ENCODE measurements at places on chromosomes 7 and 10.

GRCh38 chr10:104694074-104694473 lies 53.0 kb downstream of the SORCS3 start:
- DNase-seq, result no peak

DNA sequence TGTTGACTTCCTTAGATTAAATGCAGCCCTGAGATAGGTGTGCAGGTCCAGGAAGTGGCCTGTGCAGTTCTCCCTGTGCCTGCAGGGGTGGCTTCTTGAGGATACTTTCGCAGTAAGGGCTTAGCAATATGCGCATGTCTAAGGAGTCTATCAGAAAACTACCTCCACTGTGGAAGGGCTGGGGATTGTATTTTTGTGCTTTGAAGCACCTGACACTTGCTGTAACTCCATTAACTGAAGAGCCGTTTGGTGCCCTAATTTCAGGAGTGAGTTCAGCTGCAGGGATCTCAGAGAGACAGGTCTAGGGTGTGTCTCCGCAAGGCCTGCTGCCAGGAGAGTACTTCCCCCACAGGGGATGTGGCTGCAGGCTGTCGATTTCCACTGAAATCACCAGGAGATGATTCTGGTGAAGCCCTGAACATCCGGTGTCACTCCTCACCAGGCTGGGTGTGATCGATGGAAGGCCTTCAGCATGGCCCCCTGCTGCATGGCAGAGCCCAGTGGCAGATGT lies 35.5 kb downstream of the IKZF1 start:
- no peak for DNase-seq

GRCh38 chr7:118264836-118265235 lies 40.3 kb downstream of the ANKRD7 start:
- no peak for DNase-seq

- no peak for DNase-seq
These were observed 282.9 kb downstream of the ADARB2 start for GRCh38 chr10:1454428-1454827.

DNA sequence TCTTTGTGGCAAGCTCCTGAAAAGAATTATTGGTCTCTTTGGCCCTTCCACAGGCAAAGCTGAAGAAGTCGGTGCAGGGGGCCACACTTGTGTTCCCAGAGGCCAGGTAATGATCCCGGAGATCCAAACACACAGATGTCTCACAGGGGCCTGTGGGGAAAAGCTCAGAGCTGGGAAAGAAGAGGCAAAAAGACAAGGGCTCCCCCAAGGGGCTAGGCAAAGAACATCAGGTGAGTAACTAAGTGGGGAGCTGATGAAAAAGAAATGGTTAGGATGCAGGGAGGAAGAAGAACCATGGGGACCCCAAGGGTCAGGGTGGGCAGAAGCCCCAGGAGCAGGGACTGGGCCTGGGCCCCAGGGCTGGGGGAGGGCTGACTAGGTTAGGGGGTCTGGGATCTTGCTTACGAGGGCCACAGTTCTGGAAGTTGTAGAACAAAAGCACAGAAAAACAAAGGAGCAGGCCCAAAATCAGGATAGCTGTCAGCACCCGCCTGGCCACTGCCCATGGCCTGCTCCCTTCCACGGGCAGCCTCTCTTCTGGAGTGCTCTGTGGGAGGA lies 1.1 kb downstream of the KEL start:
- DNase-seq, result no peak

- no peak for DNase-seq
These were observed 192.1 kb downstream of the WDR11 start for GRCh38 chr10:121043124-121043849.

- peak; percentile 67 for DNase-seq
These were observed at the start of gene CDCA7L for GRCh38 chr7:21945454-21946221. Gene CDCA7L, minus strand, starts transcription at chr7:21945899. Its CDS starts 95 bp downstream, at chr7:21945804.

DNA sequence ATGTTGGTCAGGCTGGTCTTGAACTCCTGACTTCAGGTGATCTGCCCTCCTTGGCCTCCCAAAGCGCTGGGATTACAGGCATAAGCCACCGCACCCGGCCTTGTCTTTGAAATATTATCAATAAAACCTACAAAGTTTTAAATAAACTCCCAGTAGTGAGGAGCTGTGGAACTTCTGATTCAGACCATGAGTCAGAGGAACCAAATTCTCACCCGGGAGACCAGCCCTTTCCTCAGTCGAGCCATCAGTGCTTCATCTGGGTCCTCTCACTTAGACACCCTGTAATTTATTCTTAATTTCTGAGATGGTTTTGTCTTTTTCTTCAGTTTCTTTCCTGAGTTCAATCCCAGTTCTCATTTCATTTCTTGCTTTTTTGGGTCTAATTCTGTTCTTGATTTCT lies 68.6 kb downstream of the DYNC2I1 start:
- DNase-seq, result peak; percentile 7

DNA sequence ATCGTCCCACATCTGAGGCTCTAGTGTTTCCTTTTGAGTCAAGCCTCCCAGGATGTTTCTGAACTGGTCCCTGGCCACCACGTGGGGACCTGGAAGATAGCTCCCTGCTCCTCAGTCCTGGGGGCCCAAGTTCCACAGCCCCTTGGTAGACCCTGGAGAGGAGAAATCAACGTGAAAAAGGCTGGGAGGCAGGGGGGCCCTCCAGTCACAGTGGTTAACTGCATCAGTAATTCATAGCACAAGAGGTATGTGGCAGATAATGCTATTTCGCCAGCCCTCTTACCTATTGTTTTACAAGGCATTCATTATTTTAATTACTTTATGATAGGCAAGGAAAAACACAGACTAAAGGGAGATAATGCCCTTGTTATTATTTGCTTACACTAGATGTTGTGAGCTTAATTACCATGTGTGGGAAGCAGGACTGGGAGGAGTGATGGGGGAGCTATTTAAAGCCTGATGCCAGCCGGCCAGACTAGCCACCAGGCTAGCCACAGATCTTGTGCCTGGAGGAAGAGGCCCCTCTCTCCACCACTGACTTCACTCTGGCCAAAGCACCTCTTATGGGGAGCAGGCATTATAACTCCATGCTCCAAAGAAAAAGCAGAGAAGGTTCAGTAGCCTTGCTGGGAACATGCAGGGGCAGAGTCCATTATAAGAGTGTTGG lies 230.7 kb downstream of the KCNMA1 start:
- DNase-seq, result no peak

- no peak for DNase-seq
These were observed 7.9 kb downstream of the GTF2I start for GRCh38 chr7:74665296-74665938.

DNA sequence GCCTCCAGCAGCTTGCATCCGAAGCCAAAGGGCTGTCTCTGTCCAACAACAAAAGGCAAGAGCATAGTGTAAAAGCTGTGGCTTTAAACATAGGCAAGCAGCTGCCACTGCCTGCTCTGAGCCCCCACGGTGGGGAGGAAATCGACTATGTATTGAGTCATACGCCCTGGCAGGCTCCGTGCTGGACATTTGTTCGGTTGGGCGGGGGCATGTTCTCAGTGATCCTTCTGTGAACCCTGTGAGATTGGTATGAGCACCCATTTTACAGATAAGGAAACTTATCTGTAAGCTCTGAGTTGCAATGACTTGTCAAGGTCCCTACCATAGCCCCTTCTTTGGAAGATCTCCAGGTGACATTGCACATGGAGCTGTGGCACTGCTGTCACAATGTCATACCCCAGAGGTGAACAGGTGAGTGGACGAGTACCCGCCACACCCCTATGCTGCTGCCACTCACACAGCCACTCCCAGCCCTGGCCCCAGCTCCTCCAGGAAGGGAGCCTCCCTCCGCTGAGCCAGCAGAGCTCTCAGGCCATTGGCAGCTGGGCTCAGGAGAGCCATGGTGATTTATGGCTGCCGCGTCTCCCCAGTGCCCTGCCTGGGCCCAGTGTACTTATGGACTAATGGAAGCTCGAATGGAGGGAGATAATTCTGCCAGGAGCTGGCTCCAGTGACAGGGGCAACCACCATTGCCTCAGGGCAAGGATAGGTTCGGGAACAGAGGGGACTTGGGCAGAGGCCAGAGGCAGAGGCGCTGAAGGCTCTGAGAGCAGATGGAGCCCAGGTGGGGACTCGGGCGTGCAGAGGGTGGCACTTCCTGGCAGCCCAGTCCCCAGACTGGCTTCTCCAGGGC lies 43.7 kb downstream of the UNC5B start:
- DNase-seq, result peak; percentile 84

DNA sequence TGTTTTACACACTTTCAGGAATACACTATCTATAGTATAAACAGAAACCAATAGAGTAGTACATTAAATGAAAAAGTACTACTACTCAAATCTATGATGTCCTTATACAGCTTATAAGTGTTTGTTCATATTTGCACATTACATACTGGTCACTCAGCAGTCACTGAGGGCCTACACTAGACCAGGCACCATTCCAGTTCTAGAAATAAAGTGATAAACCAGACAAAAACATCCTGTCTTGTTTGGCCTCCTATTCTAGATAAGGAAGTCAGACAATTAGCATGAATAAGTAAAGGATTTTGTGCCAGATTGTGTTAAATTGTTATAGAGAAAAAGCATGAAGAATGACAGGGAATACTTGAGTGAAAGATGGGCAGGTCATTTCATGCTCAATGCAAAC lies 219.0 kb downstream of the CRPPA start:
- no peak for DNase-seq

- DNase-seq, result no peak
These were observed 154.2 kb downstream of the EBF3 start for GRCh38 chr10:129809841-129810240.

DNA sequence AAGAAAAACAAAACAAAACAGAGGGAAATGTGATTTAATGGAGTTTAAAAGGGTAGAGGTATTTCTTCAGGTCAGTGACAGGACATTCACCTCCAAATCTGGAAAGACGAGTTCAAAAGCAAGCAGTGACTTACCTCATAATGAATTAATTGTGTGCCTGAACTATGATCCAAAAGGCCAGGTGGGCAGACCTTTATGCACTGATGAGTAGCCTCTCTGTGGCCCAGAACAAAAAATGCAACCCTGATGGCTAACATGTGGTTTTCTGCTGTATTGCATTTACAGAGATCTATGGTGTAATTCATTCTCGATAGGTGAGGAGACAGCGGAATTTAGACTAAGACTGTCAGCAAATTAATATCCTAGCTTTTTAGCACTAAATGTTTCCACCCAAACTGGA lies 142.0 kb downstream of the HDAC9 start:
- no peak for DNase-seq

GRCh38 chr10:10294881-10295529 lies 722.7 kb upstream of the CELF2 start:
- no peak for DNase-seq

- peak; percentile 74 for DNase-seq
These were observed 731 bp upstream of the CRPPA start for GRCh38 chr7:16422103-16422435.

GRCh38 chr7:93442478-93443224 lies 131.9 kb downstream of the CALCR start:
- peak; percentile 23 for DNase-seq

DNA sequence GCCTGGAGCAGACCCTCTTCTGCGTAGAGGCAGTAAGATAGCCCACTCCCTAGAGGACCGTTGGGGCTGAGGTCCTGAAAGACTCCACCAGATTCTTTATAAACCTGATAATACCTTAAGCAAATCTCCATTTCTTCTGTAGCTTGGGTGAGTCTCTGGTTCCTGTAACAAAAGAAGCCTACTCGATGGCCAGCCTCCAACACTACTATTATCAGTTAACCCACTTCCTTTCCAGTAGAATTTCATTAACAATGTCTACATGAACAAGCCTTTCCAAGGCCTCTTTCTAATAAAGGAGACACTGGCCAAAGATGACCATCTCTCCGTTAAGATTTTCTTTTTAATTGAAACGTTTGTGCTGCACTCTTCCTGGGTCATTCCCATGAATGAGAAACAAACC lies 201.7 kb upstream of the KCTD7 start:
- DNase-seq, result no peak

DNA sequence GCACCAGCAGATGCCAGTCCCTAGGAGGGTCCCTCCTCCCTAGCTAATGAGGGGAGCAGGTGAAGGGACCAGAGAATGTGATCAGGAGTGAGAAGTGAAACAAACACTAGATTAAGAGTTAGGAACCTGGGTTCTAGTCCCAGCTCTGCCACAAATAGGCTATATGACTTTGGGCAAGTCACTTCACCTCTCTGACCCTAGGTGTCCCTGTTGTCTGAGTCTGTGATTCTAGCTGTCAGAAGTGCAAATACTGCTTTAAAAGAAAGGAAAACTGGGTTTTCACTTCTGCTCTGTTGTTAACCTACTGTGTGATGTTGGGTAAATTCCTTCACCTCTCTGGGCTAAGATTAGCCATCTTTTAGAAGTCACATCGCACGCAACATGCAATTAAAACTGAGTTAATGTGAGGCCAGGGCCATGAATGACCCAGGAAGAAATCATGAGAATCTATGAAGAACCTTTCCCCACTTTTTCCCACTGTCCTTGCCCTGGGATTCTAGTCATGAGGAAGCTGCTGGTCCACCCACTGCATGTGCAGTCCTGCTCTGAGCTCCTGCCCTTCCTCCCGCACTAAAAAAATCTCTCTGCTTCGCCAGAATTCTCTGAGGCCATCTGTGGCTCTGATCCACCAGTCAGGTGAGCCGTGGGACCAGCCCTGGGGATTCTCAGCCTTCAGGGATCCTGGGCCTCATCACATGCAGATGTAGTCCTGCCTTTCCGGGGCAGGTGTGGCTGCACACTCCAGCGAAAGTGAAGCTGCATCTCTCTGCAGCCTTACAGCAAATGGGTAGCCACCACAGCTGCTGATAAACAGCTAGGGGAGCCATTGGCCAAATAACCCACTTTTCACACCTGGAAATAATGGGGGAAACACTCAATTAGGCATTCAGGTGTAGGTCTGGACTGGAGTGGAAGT lies 181.7 kb downstream of the PLXNA4 start:
- no peak for DNase-seq

- DNase-seq, result peak; percentile 8
These were observed 245.1 kb downstream of the CHCHD3 start for GRCh38 chr7:132836746-132837145.

DNA sequence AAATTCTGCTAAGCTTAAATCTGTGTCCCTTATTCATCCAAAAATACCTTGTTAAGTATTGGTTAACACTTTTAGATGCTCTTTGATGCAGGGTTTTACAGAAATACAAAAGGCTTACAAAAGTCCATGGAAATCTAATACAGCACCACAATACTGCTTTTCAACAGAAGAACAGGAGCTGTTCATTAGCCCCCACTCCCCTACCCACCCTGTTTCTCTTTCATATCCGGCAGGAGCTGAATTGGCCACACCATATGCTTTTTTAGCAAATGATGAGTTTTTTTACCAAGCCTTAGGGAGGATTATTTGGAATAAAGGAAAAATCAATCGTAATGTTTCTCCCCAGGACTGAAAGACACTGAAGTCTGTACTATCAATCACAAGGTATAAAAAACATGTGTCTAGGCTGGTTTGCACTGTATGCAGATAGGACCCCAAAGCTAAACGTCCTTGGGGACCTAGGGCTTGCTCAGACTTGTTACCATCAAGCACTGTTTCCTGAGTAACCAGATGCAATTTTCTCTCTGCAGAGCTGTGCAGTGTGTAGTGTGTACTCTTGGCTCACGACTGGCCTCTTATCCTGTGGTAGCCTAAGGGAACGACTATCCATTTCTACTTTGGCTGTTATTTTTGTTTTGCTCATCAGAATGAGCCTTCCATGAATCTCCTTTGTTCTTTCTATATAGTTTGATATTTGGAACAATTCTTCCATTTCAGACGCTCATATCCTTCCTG lies 143.3 kb upstream of the LRGUK start:
- DNase-seq, result no peak

GRCh38 chr10:96397902-96398301 lies 39.1 kb upstream of the OPALIN start:
- DNase-seq, result no peak

Data from fibroblast of upper back skin (primary cell).